Stimulated activated CD4-positive, alpha-beta T cell treated with anti-CD3 and anti-CD28 coated beads, Interleukin-1b, Interleukin-23, amount 100 ng/mL, for 1 hour (primary cell): ENCODE measurements at places on chromosomes 2 and 18.

- no peak for DNase-seq
These were observed 58.8 kb downstream of the PARD3B start for GRCh38 chr2:204604061-204604460.

GRCh38 chr2:152510621-152511020, 175.6 kb downstream of the FMNL2 start:
- DNase-seq: no peak

DNA sequence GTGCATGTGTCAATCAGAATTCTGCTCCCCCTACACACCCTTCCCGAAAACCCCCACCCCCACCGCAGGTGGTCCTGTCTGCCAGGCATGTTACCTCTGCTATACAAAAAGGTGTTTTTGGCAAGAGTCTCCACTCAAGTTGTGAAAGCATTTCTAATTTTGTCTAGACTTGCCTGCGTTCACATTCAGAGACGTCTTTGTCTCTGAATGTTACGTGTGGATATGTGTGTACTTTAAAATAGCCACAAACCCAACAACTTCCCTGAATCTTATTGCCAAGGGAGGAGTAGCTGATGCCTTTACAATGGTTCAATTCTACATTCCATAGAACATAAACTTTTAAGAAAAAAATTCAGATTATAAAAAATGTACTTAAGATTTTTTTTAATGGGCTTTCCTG, 66.6 kb downstream of the ITGA4 start:
- no peak for DNase-seq

DNA sequence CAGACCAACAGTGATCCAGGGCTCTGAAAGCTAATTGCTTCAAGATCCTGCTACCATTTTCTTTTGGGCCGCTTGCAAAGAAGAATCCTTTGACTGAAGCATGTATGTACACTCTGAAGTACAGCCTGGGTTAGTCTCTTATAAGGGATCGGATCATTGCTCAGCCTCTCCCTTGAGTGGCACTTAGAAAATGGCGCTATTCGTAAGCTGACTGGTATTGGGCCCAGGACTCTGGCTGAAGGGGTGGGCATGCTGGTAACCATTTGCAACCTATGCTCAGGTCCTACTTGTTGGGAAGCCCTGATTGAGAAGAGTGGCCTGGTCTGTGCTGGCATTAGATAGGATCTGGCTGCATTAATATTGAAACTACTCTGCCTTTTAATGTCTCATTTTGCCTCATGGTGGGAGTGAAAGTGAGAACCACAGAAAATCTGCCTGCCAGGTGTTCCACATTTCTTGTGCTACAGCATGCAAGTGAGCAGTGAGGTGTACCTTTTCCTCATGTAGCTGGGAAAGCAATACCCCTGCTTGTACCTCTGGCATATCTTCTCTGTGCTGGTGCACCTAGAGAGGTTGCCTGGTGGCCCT, 661 bp upstream of the MGAT5 start:
- no peak for DNase-seq

GRCh38 chr2:11364565-11364887, 20.1 kb upstream of the ROCK2 start:
- DNase-seq: no peak

DNA sequence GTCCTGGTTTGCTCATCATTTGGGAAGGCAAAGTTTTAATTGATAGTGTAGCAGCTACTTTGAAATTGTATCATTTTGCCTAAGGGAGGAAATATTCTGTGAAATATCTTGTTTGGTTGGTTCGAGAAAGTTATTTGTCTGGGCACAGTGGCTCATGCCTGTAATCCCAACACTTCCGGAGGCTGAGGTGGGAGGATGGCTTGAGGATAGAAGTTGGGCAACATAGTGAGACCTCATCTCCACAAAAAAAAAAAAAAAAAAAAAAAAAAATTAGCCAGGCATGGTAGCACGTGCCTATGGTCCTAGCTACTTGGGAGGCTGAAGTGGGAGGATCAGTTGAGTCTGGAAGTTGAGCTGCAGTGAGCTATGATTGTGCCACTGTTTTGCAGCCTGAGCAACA, 3.1 kb upstream of the ADGRF3 start:
- no peak for DNase-seq

DNA sequence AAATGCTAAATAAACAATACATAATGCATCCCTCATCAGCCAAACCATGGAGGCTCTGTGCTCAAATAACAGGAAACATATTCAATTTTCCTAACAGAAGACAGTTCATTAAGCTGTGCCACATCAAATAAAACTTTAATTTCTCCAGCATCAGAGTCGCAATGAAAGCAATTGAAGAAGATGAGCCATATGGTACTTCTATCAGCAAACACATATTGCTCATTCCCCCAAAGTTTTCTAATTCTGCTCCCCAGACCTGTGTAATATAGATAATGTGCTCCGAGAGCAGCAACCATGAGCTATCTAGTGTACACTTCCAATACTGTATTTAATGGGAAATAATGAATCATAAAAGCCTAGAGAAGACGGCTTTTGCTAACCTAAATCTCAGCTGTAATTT, 263.2 kb downstream of the MEIS1 start:
- DNase-seq: no peak
